ENCODE measurements at places on chromosomes 1 and 21.

GRCh38 chr1:94787691-94788090 is 32.5 kb upstream of the SLC44A3 start:
- DNase-seq, result no peak

GRCh38 chr1:46413596-46413985 is 19.5 kb downstream of the FAAH start:
- no peak for DNase-seq

DNA sequence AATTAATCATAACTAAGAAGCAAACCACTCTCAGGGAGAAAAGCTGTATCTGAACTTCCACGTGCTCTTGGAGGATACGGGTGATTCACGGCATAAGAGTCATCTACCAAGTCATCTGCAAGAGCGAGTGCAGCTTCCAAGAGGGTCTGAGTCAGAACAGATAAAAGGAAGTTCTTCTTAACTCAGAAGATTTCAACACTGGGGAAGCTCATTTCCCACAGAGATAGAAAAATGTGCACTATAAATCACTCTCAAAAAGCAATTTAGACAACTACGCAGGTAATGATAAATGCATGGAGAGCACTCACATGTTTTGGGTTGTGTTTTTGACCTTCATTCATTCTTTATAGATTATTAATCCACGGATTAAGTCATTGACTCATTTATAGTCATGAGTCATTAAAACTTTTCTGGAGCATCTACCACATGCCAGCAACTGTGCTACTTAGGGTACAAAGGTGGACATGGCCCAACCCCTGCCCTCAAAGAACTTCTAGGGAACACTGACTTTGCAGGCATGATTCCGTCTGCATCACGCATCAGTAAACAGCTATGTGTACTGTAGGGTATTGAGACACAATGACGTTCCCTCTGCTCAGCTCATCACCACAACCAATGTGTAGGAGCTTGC is 20.8 kb downstream of the KCNJ15 start:
- no peak for DNase-seq

DNA sequence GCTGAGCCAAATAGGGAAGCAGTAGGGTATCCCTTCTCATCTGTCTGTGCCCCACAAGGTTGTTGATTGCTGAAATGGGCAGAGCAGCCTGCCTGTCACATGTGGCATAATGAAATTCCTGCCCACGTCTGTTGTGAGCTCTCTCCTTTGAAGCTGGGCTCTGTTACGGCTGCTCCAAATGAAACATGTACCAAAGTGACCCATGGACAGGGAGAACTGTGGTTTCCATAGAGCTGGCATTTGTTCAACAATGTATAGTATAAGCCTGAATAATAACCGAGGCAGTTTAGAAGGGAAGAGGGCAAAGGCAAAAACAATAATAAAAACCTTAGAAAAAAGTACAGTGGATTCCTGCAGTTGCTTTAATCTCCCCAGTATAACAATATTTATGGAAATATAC is 149.7 kb downstream of the LYPLAL1 start:
- DNase-seq, result no peak

- no peak for DNase-seq
Observed at GRCh38 chr1:41420860-41421259, 59.6 kb downstream of the FOXO6 start.

GRCh38 chr1:116413414-116413813 is 40.4 kb downstream of the ATP1A1 start:
- DNase-seq, result no peak

DNA sequence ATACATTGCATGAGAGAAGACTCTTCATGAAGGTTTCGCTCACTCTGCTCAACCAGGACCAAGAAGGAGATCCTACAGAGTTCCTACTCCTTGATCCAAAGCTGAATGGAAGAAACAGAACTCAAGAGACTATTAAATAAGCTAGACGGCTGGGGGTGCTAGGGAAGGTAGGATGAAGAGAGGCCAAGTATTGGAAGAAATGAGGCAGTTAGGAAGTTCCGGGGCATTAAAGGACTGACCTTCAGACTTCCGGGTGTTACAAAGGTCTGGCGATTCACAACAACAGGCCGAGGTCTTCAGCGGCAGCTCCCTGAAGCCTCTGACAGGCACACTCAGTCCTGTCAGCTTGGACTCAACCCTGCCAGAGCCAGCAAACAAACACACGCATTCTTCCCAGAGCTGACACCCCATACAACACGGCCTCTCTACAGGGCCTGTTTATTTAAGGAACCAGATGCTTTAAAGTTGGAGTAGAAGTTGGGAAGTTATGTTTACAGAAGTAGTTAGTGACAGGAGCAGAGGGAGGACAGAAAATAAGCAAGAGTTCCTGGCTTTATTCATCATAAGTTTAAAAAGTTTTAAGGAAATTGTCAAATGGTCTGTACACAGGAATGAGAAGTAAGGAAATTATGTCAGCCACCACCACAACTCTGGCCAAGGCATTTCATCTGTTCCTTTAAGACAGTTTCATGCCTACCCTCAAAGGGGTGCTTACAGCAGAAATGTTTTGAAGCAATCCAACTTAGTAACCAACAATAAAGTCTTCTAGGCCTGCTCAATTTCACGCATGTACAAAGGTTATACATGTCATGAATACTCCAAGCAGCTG is 4.7 kb downstream of the SORT1 start:
- DNase-seq, result no peak

- no peak for DNase-seq
Observed at GRCh38 chr1:198523182-198523950, 17.1 kb downstream of the ATP6V1G3 start.

DNA sequence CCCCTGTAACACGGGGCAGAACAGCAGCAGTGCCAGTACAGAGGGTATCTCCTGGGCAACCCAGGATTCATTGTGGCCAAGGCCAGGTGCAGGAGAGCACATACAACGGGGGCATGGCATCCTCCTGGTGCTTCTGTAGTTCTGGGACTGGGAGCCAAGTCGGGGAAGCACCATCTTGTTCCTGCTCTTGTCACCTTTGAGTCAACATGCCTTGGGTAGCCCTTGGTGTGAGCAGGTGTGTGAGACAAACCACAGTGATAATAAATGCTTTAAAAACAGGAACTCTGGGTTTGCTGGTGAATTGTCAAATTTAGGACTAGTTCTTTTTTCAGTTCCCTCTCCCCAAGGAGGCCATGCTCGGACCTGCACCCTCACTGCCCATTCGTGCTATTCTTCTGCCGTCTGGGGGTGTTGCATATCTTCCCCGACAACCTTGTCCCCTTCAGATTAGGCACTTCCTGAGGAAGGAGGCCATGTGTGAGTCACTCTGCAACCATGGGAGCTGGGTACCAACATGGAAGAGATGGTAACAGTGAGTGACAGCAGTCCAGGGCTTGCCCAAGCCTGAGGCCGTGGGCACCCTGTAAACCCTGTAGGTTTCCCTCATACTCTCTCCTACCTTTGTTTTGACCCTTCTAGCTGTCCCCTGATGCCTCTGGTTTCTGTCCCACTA is 150.2 kb downstream of the GRIK3 start:
- DNase-seq, result no peak
